Left kidney (tissue), 8 donors: ENCODE measurements at places on chromosomes 4 and X. TPM values are rescaled to one million over a fixed set of nuclear protein-coding genes. Genes with fewer than 3 reads are reported as not detected.

GRCh38 chrX:37745354-37745753 is 34.5 kb upstream of the CYBB start:
- DNase-seq: peak; percentile 55

KIF4A gene
- polyA plus RNA-seq: 26.0 TPM

- DNase-seq: no peak
Measured at GRCh38 chrX:129360175-129360574, 163.1 kb downstream of the SMARCA1 start.

- DNase-seq: no peak
Measured at GRCh38 chrX:22147214-22147613, 115.1 kb downstream of the PHEX start.

TREX2 gene
- polyA plus RNA-seq: 0.37 TPM

ARX gene
- not detected for polyA plus RNA-seq

MAGEA1 gene
- not detected for polyA plus RNA-seq

TLR10 gene
- polyA plus RNA-seq: 0.40 TPM

DNA sequence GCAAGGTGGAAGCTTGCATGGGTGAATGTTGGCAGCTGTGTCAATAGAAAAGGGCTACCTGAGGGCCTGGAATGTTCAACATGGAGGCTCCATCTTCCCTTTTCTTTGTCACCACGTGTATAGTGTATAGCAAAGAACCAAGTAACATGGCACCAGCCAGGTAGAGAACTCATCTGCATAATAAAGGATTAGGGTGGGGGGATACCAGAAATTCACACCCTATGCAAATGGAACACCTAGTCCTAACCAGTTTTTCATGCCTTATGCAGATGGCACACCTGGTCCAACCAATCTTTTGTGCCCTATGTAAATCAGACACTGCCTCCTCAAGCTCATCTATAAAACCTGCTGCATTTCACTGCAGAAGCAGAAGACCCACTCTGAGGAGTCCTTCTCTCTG is 169.6 kb upstream of the GLRA2 start:
- DNase-seq: no peak

GRCh38 chr4:3745886-3746656 is 20.1 kb upstream of the ADRA2C start:
- DNase-seq: no peak

- DNase-seq: no peak
Measured at GRCh38 chr4:94507281-94507680, 55.5 kb downstream of the PDLIM5 start.

DNA sequence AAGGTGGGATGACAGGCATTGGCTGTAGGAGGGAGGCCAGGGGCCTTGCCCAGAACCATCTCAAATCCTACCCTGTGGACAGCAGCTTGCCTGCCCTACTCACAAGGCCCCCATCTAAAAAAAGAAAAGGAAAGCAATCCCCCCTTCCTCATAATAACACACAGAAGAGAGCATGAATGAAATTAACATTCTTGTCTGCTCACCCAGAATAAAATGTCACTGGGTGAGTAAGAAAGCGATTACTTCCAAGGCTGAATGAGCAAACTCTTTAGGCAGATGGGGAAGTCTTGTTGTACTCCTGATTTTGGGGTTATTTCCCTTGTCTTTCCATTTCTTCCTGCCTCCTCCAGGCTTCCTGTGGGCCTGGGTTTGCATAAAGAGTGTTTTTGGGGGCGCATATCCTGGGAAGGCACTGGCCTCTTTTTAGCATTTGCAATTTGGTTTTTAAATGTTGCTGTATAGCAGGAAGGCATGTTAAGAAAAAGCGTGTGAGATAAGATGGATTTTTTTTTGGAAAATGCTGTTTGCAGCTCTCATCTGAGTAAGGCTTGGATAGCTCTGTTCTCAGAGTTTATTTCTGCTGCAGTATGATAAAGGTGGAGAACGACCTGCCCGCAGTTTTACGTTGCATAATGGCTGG is 248.3 kb upstream of the GATB start:
- DNase-seq: no peak

- DNase-seq: no peak
Measured at GRCh38 chr4:9904976-9905587, 116.2 kb downstream of the SLC2A9 start.

DNA sequence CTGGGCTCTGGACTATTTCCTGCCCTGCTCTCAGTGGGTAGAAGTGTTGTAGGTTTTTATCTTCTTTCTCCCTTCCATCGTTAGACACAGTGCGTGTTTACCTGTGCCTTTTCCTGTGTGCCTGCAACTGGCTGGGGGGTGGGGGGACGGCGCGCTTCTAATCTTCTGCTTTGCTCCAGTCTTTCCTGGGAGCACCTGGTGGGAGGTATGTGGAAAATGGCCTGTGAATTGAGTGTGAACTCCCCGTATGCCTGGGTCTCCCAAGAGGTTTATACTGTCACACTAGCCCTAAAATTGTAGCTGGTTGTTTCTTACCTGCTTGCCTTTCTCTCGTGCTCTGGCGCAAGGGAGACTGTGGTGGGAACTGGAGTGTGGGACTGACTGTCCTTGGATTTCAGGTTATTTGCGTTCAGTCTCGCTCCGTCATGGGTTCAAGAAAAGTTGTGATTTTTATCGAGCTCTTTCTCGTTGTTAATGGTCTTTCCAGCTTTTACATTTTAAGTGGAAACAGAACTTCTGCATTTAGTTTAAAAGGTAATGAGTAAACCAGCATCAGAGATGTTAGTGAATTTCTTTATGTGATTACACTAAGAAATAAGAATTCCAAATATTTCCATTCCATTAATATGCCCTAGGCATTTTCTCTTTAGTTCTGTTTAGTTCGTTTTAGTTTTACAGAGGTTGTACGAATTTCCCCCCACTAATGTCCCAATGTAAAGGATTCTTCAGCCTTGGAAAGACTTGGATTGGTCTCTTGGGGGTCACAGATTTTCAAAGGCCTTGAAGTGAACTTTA is 15.3 kb downstream of the MRPL1 start:
- DNase-seq: no peak

- DNase-seq: no peak
Measured at GRCh38 chrX:136271300-136271699, 20.1 kb upstream of the MAP7D3 start.

DNA sequence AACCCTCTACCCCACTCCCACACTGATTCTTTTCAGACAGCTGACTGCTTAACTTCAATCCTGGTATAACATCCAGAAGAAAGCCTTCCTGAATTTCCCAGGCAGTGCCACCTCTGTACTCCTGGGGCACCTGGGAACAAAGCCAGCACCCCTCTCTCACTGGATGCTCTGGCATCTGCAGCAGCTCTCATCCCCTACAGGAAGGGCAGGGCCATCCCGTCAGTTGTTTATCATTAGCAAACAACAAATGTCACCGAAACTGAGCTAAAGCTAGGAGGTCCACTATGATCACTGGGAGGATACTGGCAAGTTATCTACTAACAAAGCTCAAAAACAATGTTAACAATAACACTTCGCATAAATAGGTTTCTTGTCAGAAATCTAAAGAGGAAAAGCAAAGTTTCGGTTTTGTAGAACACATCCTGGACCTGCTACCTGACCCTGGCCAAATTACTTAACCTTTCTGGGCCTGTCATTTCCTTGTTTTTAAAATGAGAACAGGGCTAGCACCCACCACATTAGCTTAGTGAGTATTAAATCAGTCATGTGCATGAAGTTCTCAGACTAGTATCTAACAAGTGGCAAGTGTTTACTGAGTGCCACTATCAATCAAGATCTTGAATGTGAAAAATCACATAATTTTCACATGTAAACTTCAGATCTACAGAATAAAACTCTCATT is 86.6 kb downstream of the NR3C2 start:
- no peak for DNase-seq

GRCh38 chr4:140046016-140046415 is 108.0 kb downstream of the MAML3 start:
- no peak for DNase-seq

GRCh38 chr4:69689599-69689998 is 36.6 kb upstream of the UGT2A1 start:
- peak; percentile 40 for DNase-seq

DNA sequence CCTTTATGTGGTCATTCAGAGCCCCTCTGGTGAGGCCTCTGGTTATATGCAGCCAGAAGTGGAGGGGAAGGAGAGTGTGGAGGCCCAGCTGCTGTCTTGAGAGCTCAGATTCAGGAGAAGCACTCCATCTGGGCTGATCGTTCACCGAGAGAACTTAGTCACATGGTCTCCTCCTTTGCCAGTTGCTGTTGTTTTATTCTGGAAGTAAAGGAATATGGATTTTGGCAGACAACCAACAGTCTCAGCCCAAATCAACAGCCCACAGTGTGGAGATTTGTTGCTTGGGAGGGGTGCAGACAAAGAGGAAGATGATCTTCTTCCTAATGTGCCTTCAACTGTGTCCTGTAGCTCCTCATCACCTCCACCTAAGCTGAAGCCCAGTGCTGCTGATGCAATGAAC is 355.4 kb downstream of the ANK2 start:
- DNase-seq: peak; percentile 56

SLC26A1 gene
- polyA plus RNA-seq: 10.0 TPM

MAGEB1 gene
- polyA plus RNA-seq: not detected

GRCh38 chr4:81106150-81106549 is 75.6 kb downstream of the BMP3 start:
- no peak for DNase-seq

GRCh38 chr4:172018358-172018757 is 205.2 kb downstream of the GALNTL6 start:
- no peak for DNase-seq

CNKSR2 gene
- polyA plus RNA-seq: 1.9 TPM

DNA sequence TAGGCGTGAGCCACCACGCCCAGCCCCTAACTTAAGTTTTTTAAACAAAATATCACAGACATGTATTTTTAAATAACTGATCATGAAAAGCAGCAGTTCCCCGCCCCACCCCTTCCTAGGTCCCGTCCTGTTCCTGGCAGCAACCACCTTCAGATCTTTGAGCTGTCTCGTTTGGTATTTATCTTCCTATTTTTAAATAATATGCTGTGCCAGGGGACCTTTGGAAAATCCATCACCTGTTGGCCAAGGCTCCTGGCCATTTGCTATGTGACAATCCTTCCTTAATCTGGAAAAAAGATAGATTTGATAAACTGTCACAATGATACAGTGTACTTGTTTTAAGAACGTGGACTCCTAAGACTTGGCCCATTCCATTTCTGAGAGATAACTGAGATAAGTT is 10.7 kb downstream of the GATB start:
- no peak for DNase-seq

GRCh38 chrX:10288373-10288975 is 131.7 kb downstream of the CLCN4 start:
- no peak for DNase-seq

DNA sequence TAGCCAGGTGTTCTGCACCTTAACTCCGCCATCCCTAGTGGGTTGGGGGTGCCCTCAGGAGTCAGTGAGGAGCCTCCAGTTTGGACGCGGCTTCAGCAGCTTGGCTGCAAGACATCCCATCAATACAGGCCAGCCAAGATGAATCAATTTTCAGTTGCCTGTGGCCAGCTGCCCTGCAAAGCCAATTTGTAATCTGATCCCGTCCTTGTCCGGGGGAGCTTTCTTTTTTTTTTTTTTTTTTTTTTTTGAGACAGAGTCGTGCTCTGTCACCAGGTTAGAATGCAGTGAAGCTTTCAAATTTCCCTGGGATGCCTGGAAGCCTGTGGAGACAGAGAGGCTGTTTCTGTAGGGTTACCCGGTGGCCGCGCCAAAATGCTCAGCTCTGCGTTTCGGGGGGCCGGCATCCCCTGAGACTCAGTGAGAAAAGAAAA is 192.5 kb downstream of the ASMT start:
- no peak for DNase-seq

IGFBP7 gene
- 463 TPM for polyA plus RNA-seq

RASL11B gene
- polyA plus RNA-seq: 40.5 TPM

DNA sequence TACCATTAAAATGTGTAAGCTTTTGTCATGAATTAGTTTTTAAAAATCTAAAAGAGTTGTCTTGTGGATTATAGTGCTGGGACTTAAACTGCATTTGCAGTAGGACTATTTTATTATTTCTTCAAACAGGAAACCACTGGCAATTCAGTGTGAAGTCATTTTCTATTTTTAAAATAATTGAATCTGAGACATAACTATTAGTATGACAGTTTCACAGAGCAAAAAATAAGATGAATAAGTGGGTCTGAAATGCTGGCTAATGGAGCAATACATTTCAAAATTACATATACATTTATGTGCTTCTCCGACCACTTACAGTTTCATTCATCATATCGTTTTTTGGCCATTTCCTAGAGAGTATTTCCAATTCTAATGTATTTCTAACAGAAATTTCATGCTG is 75.3 kb upstream of the RAPGEF2 start:
- DNase-seq: no peak

DNA sequence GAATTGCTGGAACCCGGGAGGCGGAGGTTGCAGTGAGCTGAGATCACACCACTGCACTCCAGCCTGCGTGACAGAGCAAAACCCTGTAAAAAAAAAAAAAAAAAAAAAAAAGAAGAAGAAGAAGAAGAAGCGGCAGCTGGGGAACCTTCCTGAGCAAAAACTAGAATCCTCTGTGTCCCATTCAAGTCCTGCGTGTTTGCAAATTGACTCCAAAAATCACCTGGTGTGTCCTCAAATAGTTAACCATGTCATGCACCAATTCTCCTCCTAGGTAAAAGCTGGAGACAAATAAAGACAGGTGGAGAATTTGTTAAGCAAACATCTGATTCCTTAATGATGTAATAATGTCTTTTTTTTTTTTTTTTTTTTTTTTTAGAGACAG is 31.9 kb upstream of the ASMTL start:
- no peak for DNase-seq

- DNase-seq: no peak
Measured at GRCh38 chr4:2305766-2306501, 44.0 kb upstream of the MXD4 start.

- no peak for DNase-seq
Measured at GRCh38 chr4:140875746-140876452, 119.7 kb upstream of the TBC1D9 start.

- peak; percentile 46 for DNase-seq
Measured at GRCh38 chr4:142846108-142846728, at the start of gene INPP4B. Gene INPP4B, minus strand, starts transcription at chr4:142846301.

BTK gene
- polyA plus RNA-seq: 2.3 TPM

DNA sequence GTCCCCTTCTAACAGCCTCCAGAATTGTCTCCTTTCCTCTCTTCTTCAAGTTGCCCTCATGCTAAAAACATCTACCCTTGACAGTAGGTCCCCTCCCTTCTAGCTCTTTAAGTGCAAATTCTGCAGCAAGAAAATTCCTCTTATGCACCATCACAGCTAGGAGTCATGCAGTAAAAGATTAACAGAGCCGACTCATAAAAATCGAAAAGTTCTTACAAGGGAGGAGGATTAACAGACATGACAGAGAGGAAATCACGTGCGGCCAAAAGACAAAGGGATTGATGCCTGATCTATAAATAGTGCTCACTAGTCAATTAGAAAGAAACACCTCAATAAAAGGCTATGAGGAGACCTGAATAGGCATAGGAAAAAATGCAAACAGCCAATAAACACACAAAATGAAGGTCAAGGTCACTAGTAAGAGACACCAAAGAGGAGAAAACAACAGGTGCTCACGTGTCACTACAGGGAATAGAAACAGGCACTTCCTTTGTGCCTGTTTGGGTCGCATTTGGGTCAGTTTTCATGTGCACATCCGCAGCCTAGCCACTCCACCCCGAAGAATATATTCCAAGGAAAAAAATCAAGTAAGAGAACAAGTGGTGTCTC is 3.4 kb downstream of the RNF212 start:
- no peak for DNase-seq

SAGE1 gene
- polyA plus RNA-seq: not detected

AR gene
- 3.3 TPM for polyA plus RNA-seq
